Tongue (tissue), 3 donors: ENCODE measurements at places on chromosomes 7 and 10. TPM values are rescaled to one million over a fixed set of nuclear protein-coding genes. Genes with fewer than 3 reads are reported as not detected.

GRCh38 chr7:28941633-28942032, 16.5 kb downstream of the TRIL start:
- no peak for DNase-seq

DNA sequence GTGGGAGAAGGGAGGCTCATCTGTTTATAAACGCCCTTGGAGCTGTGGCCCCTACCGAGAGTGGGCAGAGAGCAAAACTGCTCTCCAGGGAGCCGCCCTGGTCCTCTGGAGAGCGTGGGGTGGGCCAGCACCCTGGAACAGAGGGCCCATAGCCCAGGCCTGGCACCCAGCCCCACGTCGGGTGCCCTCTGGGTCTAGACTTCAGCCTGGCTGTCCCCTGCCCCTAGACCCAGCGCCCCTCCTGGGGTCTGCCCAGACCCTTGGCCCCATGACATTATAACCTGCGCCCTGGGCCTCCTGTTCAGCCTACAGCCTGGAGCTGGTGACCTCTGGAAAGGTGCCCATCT, 24.7 kb downstream of the GET4 start:
- DNase-seq, result no peak

- DNase-seq, result no peak
Measured at GRCh38 chr7:85306115-85306514, 119.3 kb upstream of the SEMA3D start.

DNA sequence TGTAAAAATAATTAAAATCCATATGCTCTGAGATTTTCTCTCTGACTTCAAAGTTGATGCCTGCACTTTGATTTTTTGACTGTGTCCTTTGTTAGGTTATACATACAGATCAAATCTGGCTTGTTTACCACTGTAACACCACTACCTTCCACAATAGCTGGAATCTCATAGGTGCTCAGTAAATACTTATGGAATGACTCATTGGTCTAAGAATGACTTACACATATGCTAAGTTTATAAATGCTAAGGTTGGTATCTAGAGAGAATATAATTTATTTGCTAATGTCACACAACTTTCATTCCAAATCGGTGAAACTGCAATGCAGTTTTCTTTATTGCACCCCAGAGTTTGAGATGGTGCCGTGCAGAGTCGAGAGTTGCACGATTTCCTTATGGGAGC, 578.5 kb downstream of the SH2D4B start:
- DNase-seq, result no peak

Gene GSAP
- 4.4 TPM for total RNA-seq

Gene AS3MT
- 8.7 TPM for total RNA-seq

Gene CNNM1
- 0.92 TPM for total RNA-seq

Gene DKK1
- total RNA-seq, result 0.51 TPM

Gene WEE2
- total RNA-seq, result not detected
